ENCODE measurements at places on chromosomes 2 and 18.

- DNase-seq: no peak
Measured at GRCh38 chr2:202022755-202023154, 10.9 kb upstream of the FZD7 start.

DNA sequence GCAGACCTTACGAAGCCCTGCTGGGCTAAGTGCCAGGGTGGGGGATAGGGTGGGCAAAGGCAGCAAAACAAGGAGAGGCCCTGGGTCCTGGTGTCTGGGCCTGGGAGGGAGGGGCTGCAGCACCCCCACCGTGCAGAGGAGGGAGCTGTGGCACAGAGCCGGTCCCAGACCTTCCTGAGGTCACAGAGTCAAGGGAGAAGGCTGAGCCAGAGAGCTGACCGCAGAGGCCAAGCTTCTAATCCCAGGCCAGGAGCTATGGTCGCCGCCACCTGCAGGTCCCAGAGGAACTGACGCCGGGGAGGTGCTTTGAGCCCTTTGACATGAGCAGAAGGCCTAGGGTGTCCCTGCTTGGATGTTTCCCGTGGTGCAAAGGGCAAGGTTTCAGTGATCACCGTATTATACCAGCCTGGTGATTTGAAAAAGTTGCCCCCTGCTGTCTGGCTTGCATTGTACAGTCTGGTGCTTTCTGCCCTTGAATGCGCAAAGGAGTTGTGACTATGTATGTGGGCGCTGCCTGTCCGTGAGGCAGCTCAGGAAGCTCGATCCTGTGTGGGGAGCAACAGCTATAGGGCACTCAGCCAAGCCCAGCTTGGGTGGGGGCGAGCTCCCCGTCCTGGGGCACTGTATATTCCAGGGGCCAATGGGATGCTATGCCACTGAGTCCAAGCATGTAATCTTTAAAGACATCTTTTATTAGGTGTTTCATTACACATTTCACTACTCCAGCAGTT, 44.3 kb downstream of the EDAR start:
- DNase-seq: no peak

DNA sequence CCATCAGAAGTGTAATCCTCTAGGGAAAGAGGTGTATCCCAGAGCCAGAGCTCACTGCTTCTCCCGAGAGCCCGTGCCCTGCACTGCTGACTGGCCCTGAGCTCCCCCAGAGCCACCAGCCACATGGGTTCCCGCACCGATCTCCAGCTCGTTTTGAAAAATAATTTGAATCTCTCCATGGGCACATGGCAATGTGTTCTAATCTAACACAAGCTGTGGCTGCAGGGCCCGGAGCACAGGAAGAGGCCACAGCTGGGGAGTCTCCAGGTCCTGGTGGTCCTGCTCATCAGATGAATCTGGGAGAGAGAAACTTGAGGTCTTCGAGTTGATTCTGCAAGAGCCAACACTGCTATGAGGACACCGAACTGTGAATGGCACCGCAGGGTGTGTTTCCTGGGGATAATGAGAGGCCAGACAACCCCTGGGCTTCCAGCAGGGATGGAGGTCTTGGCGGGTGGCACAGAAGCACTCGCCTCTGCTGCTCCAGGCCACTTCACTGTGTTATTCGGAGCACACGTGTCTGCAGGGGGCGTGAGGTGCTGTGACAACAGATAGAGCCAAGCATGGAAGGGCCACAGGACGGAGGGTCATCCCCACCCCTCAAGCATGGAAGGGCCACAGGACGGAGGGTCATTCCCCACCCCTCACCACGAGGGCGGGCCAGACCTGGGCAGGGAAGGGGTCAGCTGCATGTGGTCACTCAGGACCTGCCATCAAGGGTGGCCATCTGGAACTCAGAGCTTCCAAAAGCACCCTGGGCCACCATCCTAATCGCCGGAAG, 196.8 kb downstream of the NDUFA10 start:
- DNase-seq: no peak

- DNase-seq: no peak
Measured at GRCh38 chr2:56369316-56369715, 185.5 kb downstream of the CCDC85A start.

GRCh38 chr2:147027436-147027835, 817.4 kb upstream of the ACVR2A start:
- DNase-seq: no peak

GRCh38 chr2:25853038-25853638, 25.1 kb downstream of the ASXL2 start:
- DNase-seq: no peak

DNA sequence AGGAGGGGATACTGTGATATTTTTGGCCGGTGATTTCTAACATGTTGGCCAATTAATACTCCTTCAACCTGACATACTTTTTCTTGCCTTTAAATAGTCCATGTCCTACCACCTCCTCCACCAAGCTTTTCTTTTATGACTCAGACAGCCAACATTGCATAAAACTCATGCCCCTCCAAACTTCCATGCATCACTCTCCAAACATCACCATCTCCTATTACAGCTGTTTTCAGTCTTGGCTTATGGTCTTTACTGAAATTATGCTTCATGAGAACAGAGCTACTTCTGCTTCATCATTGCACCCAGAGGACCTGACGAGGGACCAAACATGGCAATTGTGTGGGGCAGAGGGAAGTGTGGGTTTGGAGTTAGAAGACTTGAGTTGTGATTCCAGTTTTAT, 305.4 kb downstream of the LPIN1 start:
- DNase-seq: no peak

- no peak for DNase-seq
Measured at GRCh38 chr2:36473230-36473629, 117.7 kb downstream of the CRIM1 start.

DNA sequence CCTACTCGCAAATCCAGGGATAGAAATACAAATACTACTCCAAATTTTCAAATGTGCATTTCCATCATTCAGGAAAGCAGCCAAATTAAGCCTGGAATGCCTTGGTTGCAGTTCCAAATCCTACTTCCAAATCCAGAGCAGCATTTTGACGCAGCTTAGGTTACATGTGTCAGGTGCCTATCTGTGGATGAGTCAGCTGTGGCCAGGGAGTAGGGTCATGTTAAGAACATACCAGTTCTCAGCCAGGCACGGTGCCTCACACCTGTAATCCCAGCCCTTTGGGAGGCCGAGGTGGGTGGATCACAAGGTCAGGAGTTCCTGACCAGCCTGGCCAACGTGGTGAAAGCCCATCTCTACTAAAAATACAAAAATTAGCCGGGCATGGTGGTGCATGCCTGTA, 17.0 kb downstream of the SLC30A6 start:
- DNase-seq: no peak

GRCh38 chr18:75377926-75378325, 49.6 kb downstream of the SMIM21 start:
- DNase-seq: no peak

- no peak for DNase-seq
Measured at GRCh38 chr2:158392687-158393086, 63.9 kb downstream of the CCDC148 start.

GRCh38 chr18:13797157-13797611, 26.8 kb upstream of the MC5R start:
- no peak for DNase-seq

DNA sequence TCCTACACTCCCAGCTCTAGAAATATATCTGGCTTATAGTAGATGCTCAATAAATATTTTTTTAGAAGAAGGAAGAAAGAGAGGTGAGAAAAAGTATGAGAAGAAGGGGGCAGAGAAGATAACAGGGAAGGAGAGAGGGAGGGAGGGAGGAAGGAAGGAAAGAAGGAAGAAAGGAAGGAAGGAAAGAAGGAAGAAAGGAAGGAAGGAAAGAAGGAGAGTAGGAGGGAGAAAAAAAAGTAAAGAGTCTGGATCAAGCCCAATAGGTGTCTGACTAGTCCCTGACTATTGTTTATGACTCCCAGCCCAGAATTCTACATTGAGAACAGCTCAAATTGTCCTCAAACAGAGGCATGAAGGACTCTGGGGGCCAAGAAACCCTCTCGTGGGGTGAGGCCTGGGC, 83.9 kb downstream of the THNSL2 start:
- no peak for DNase-seq

- DNase-seq: no peak
Measured at GRCh38 chr18:26356045-26356785, 130.0 kb downstream of the TAF4B start.

- DNase-seq: no peak
Measured at GRCh38 chr2:138000009-138000408, 35.7 kb downstream of the HNMT start.

- DNase-seq: no peak
Measured at GRCh38 chr18:46481847-46482245, 175.2 kb downstream of the LOXHD1 start.

DNA sequence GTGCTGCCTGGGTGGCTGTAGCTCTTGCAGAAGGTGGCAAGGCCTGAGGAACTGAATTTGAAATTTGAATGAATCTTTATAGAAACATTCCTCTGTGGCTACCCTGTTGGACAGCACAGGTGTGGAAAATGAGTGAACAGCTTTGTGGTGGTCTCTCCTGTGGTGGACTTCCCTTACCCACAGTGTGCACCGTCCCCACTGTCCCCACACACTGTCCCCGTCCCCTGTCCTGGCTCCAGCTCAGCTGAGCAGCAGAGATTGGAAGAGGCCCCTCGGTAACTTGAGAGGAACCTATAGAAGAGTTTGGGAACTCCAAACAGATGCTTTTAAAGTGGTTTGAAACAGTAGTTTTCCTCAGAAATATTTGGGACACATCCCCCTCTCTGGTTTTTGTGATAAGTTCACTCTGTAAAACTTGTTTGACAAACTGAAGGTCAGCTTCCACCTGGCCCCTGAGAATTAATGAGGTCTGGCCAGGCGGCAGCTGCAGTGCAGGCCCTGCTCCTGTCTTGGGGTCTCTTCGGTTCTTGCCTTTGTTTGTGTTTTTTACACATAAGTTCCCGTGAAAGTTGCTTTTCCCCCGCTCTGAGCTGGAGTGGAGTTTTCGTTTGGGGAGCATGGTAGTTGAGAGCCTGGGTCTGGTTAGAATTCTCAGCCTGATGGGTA, 63.2 kb downstream of the ASAP2 start:
- no peak for DNase-seq

DNA sequence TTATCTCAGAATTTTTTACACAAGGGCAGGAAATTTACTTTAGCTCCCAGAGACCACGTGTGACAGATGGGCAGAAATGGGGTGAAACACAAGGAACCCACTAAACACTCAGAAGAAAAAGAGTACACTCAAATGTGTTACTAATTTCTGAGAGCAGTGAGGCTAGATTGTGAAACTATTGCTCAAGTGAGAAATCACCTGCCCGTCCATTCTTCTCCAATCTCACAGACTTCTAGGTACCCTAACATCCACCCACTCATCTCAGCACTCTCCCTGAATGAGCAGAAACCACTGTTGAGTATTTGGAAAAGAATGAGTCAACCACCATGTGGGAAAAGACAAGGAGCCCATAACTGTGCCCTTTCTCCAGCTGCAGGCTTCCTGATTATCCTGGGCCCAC, 293.0 kb upstream of the CDH2 start:
- no peak for DNase-seq

DNA sequence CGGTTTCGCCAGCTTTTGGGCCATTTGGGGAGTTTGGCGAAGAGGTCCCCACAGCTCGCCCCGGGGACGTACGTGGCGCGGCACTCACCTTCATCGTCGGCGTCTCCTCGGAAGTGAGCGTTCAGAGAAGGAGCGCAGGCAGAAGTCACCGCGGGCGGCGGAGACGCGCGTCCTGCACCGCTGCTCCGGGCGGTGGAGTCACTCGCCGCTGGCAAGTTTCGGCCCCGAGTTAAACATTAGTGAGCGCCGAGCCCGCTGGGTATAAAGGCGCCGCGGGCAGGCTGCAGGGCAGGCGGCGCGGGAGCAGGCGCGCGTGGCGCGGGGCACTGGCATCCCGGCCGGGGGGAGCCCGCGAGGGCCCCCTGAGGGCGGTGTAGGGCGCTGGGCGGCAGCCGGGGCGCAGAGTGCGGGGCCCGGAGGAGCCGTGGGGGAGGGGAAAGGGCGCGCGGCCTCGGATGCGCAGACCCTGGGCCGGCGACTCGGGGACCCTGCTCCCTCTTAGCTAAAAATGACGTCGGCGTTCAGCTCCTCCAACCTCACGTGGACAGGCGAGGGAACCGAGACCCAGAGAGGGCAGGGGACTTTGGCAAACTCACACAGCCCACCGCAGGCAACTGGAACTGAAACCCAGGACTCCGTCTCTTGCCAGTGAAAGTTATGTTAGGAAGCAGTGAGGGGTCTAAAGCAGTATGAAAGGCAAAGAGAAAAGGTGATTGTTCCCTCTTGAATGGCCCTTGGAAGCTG, at the start of gene DPP4:
TSS of gene DPP4 (minus strand) at position 328 of the 744 bp plus-strand sequence. CDS start at position 94, 234 bp downstream.
- DNase-seq: no peak

DNA sequence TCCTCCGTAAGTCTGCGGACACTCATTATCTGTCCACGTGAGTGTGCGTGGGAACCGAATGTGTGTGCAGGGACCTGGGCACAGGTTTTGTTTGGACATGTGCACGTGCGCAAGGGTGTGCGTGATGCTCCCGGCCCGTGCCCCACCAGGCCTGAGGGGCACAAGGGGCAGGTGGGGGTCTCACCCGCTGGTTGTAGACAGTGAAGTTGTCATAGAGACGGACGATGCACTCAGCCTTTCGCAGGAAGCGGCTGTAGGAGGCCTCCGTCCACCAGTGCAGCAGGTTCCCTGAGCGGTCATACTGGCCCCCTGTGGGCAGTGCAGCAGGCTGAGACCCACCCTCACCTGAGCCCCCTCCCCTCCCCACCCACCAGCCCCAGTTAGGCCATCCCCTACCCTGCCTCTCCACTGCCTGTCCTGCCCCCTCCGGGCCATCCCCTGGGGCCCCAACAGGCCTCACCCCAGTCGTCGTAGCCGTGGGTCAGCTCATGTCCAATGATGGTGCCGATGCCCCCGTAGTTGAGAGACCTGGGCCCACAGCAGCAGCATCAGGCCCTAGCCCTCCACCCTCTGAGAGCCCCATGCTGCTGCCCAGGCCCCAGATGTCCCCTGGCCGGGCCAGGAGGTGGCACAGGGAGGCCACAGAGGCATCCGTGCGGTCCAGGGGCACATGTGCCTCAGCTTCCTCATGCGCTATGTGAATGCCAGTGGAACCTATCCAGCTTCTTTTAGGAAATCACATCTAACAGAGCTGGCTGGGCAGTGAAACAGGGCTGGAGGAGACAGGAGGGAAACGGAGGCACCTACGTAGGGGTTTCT, 6.1 kb downstream of the ECEL1 start:
- no peak for DNase-seq

GRCh38 chr2:68366083-68366560, 1.0 kb downstream of the PLEK start:
- no peak for DNase-seq

GRCh38 chr18:44912740-44913478, 232.2 kb downstream of the SETBP1 start:
- DNase-seq: no peak

DNA sequence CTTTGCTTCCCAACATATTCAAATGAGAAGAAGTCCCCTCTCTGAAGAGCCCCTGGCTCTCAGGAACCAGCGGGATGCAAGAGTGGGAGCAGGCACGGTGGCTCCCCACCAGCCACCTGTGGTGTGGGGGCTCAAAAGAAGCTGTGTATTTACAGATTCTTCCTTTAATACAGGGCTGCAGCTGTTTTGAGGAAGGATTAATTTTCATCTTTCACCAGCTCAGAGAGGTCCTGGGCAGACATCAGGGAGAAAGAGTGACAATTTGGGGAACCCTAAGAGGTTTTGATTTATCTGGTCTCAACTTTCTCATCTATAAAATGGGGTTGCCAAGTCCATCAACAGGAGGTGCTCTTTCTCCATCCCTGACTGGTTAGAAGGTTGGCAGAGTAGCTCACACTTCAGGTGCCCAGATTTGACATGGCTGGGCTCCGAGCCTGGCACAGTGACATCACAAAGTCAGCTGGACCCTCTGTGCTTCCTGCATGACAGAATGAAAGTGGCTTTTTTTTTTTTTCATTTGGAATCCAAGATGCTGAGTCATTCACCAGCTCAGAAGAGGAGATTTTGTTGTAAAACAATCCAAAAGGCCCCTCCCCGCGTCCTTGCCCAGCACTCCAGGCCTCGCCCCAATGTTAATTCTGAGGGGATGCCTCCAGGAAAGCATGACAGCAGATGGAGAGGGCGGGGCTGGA, 15.5 kb upstream of the SIX2 start:
- DNase-seq: no peak
